Mononuclear cell (primary cell): ENCODE measurements at places on chromosomes 3 and 15. TPM values are rescaled to one million over a fixed set of nuclear protein-coding genes. Genes with fewer than 3 reads are reported as not detected.

The SLC12A1 gene
- not detected for total RNA-seq

The PLA2G4D gene
- not detected for total RNA-seq

The ARGFX gene
- not detected for total RNA-seq

The FEZF2 gene
- total RNA-seq, result not detected

The MEX3B gene
- 1.3 TPM for total RNA-seq

The GXYLT2 gene
- 0.21 TPM for total RNA-seq

The KATNBL1 gene
- total RNA-seq, result 12.0 TPM

The TMCO5A gene
- total RNA-seq, result 0.10 TPM

The KLF15 gene
- not detected for total RNA-seq

The IL12A gene
- 4.1 TPM for total RNA-seq

The LIPC gene
- 0.73 TPM for total RNA-seq

The ZNF501 gene
- total RNA-seq, result 0.21 TPM

The SH2D7 gene
- not detected for total RNA-seq

The SCN11A gene
- under 0.01 TPM for total RNA-seq

The ITGA11 gene
- under 0.01 TPM for total RNA-seq

The STXBP5L gene
- total RNA-seq, result not detected

The GRK7 gene
- total RNA-seq, result 0.10 TPM

The MEF2A gene
- total RNA-seq, result 56.5 TPM

The CSPG5 gene
- 0.10 TPM for total RNA-seq

The PAQR5 gene
- total RNA-seq, result under 0.01 TPM

The GPR87 gene
- not detected for total RNA-seq

The DUOXA2 gene
- total RNA-seq, result not detected

The ACSBG1 gene
- 0.52 TPM for total RNA-seq

The CD200R1 gene
- total RNA-seq, result 5.1 TPM
